ENCODE measurements at places on chromosomes 16 and 17.

DNA sequence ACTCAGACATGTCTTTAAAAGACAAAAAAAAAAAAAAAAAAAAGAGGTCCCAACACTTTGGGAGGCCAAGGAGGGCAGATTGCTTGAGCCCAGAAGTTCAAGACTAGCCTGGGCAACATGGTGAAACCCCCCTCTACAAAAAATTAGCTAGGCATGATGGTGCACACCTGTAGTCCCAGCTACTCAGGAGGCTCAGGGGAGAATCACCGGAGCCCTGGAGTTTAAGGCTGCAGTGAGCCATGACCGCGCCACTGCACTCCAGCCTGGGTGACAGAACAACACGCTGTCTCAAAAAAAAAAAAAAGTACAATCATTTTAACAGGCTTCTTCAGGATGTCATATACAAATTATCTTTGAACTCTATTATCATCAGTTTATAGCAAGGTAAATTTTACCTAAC, 22.0 kb downstream of the C16orf87 start:
- DNase-seq: no peak

- DNase-seq: no peak
Observed at GRCh38 chr17:22704674-22705073, 1012.4 kb downstream of the KCNJ18 start.

- DNase-seq: no peak
Observed at GRCh38 chr17:44967026-44967906, 837 bp downstream of the C1QL1 start.

- DNase-seq: no peak
Observed at GRCh38 chr17:50787106-50787505, 19.8 kb upstream of the ANKRD40CL start.

- no peak for DNase-seq
Observed at GRCh38 chr17:47813077-47813476, 8.5 kb downstream of the OSBPL7 start.

DNA sequence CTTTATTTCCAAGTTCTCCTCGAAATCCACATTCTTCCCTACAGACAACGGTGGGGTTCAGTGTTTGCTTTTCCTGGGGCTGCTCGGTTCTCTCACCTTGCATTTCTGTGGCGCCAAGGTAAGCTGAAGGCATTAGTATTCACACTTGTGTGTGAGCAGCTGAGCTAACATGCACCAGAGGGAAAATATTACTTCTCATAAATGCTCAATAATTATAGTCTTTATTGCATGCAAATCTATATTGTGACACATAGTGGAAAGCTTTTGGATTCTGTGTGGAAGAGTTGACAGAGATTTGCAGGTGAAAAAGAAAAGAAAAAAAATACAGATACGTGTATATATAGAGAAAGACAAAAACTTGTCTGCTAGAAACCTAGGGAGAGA, 411.8 kb downstream of the MAF start:
- no peak for DNase-seq

GRCh38 chr16:22300427-22301071, 3.3 kb downstream of the POLR3E start:
- no peak for DNase-seq

DNA sequence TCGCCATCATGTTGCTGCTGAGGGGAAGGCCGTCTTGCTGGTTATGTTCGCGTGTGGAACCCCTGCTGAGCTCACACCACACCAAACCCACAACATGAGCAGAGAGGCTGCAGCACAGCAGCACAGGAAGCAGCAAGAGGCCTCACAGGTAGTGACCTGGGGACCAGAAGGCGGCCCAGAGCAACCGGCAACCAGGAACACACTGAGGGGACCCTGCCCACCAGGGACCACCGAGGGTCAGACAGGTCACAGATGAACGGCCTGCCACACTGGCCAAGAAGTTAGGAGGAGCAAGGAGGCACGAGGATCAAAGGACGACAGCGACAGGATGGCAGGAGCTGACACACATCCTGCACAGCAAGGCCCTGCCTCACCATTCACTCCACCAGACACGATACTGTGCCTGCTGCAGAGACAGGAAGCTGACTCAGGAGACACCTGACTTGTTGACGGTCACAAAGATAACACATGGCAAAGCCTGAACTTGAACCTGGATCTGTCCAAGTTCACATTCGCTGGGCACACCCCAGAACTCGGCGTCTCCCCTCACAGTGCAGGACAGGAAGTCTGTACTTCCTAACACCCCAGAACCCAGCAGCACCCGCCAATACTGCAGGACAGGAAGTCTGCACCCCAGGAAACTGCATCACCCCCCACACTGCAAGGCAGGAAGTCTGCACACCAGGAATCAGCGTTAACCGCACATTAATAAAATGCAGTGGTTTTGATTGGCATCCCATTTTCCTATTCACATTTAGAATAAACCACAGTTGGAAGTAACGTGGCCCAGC, 98.5 kb downstream of the ZNF778 start:
- no peak for DNase-seq

DNA sequence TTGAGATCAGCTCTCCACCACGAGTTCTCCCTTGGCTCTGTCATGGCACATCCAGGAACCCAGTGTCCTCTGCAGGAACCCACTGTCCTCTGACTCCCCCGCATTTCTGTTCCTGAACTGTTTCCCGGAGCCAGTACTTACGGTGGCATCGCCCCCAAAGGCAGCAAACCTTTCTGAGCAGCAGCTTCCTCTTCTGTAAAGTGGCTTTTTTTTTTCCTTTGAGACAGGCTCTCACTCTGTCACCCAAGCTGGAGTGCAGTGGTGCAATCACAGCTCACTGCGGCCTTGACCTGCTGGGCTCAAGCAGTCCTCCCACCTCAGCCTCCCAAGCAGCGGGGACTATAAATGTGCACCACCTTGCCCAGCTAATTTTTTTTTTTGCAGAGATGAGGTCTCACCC, 32.2 kb downstream of the NAGPA start:
- no peak for DNase-seq

- no peak for DNase-seq
Observed at GRCh38 chr17:35048685-35049379, 14.7 kb downstream of the RFFL start.

- DNase-seq: no peak
Observed at GRCh38 chr16:49673442-49673841, 182.5 kb downstream of the ZNF423 start.

- DNase-seq: no peak
Observed at GRCh38 chr16:11254913-11255736, 879 bp downstream of the SOCS1 start.

GRCh38 chr17:7886227-7887037, 2.2 kb upstream of the CHD3 start:
- DNase-seq: no peak

DNA sequence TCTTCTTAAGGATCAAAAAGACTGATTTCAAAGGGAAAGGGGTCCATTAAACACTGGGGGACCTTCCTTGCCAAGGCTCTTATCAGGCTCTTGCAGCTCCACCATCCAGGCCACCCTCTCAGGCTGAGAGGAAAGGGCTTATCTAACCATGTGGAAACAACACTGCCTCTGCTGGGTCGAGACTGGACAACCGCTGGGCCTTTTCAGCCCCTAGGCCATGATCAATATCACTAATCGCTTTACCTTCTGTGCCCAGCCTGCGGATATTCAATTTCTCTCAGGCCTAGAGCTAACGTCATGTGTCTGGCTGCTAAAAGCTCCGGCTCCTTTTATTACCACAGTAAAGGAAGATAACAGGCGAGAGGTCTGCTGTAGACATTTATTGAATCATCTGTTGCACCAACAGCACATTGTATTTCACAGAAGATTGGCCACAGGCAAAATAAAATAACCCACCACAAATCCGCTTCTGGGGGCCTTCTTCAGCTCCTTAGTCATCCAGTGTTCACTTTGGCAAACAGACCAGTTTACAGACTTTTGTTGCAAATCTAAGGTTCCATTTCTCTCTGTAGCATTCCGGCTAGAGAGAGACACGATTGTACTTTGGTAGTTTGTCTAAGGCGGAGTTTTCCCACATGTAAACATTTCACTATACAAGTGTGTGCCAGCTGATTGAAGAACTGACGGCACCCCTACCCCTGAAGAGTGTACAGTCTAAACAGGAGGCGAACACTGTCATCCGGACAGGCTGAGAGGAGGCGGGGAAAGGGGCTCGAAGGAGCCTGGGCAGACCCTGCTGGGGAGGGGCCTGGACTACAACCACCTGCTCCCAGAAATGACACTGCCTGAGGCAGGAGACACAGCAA, 13.9 kb downstream of the CYB561 start:
- DNase-seq: no peak

- no peak for DNase-seq
Observed at GRCh38 chr17:41163828-41164227, 3.3 kb upstream of the KRTAP4-4 start.

DNA sequence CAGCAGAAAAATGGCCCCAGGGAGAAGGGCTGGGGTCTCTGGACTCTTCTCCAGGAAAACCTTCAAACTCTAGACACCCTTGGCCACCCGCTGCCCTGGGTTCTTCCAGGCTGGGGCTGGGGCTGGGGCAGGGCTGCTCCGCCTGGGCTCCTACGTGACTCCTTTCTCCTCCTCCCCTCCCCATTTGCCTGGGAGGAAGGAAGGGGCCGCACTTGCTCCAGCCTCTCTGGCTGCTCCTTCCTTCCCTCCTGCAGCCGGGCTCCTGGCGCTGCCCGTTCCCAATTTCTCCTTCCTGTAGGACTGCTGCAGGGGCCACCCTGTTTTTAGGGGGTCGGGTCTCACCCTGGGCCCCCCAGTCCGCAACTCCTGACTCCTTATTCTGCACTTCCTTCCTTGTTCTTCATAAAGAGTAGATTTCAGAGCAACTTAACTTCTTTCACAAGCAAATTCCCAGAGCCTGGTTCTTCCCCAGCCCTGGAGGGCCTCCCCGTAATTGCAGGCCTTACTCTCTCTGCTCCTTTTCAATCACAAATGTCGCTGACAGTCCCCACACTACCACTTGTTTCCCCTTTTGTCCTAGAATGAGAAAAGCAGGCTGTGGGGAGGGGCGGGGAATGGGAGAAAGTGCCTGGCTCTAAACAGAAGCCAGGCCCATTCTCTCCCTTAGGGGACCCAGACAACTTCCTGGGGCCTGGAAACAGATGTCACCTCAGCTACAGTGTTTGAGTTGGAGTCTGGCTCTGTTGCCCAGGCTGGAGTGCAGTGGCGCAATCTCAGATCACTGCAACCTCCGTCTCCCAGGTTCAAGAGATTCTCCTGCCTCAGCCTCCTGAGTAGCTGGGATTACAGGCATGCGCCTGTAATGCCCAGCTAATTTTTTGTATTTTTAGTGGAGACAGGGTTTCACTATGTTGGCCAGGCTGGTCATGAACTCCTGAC, 137.8 kb downstream of the ENGASE start:
- no peak for DNase-seq

DNA sequence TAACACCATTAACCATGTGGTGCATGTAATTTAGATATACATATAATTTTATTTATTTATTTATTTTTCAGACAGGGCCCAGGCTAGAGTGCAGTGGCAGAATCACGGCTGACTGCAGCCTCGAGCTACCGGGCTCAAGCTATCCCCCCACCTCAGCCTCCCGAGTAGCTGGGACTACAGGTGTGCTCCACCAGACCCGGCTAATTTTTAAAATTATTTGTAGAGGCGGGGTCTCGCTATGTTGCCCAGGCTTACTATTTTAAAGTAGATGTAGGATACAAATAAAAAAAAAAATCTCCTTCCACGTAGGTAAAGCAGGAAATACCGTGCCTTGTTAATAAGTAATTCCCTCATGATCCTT, 446 bp upstream of the COQ7 start:
- DNase-seq: no peak

DNA sequence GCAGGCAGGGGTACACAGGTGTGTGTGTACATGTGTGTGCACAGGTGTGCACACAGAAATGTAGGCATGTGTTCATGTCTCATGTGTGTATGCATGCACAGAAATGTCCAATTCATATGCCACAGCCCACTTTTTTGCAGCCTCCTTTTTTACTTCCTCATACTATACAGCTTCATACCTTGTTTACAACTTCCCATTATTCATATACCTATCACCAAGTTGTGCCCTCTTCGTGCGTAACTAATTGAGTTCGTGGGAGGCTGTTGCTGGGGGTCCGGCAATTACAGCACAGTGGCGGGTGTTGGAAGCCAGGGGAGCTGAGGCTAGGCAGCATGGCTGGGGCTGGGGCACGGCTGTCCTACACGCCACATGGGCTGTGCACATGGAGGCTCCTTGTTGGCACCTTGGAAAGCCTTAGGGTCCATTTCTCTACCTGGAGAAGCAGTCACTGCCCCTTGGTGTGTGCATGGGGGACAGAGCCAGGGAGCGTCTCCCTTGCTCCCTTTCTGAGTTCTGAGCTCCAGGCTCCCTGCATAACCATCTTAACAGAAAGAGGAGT, 266.7 kb downstream of the ENGASE start:
- no peak for DNase-seq

- DNase-seq: no peak
Observed at GRCh38 chr17:57603978-57604377, 141.1 kb downstream of the CCDC182 start.

DNA sequence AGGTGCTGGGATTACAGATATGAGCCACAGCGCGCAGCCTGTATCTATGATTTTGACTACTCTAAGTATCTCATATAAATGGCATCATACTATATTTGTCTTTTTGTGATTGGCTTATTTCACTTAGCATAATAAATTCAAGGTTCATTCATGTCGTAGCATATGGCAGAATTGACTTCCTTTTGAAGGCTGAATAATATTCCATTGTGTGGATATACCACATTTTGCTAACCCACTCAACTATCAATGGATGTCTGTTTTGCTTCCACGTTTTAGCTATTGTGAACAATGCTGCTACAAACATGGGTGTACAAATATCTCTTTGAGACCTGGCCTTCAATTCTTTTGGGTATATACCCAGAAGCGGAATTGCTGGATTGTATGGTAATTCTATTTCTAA, 10.1 kb downstream of the PLXDC1 start:
- no peak for DNase-seq
